ENCODE measurements at places on chromosomes 16 and 17.

- DNase-seq, result no peak
Observed at GRCh38 chr16:53159781-53160436, 105.1 kb downstream of the CHD9 start.

GRCh38 chr17:7466639-7467341 is 12.6 kb downstream of the ZBTB4 start:
- no peak for DNase-seq

DNA sequence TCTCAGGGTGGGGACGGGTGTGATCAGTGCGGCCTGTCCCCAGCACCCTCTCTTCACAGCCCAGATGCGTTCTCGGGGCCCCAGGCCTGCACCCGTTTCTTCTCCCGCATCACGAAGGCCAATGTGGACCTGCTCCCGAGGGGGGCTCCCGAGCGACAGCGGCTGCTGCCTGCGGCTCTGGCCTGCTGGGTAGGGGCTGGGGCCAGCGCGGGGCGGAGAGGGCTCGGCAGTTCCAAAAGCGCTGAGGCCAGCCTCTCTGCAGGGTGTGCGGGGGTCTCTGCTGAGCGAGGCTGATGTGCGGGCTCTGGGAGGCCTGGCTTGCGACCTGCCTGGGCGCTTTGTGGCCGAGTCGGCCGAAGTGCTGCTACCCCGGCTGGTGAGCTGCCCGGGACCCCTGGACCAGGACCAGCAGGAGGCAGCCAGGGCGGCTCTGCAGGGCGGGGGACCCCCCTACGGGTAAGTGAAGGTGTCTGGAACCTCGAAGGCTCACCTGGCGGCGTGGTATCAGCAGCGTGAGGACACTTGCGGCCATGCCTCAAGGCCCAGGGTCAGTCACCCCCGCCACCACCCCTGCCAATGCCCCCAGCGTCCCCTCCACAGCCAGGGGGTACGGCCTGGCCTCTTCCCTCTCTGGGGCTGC is 4.4 kb downstream of the MSLN start:
- no peak for DNase-seq

- DNase-seq, result no peak
Observed at GRCh38 chr16:76210157-76210556, 67.0 kb upstream of the CNTNAP4 start.

GRCh38 chr17:66347661-66348514 is 45.5 kb downstream of the PRKCA start:
- no peak for DNase-seq

- DNase-seq, result no peak
Observed at GRCh38 chr17:73203788-73204479, 11.1 kb downstream of the COG1 start.

DNA sequence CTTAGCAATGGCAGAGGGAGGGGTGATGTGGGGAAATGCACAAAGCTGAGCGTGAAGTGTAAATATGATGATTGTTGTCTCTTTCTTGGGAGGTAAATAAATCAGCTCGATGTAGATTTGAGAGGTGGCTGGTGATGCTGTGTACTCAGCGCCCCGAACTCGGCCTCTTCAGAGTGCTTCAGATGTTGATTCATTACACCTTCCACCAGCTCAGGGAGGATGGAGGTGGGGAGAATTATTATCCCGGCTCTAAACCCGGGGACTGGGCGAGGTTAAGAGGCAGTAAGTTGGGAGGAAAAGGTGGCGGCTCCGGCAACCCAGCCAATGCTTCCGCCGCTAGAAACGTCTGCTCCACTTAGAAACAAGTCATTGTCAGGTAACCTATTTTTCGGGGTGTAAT is 86.5 kb downstream of the RPA1 start:
- DNase-seq, result no peak

- DNase-seq, result no peak
Observed at GRCh38 chr17:1034652-1035210, 37.8 kb downstream of the TIMM22 start.

DNA sequence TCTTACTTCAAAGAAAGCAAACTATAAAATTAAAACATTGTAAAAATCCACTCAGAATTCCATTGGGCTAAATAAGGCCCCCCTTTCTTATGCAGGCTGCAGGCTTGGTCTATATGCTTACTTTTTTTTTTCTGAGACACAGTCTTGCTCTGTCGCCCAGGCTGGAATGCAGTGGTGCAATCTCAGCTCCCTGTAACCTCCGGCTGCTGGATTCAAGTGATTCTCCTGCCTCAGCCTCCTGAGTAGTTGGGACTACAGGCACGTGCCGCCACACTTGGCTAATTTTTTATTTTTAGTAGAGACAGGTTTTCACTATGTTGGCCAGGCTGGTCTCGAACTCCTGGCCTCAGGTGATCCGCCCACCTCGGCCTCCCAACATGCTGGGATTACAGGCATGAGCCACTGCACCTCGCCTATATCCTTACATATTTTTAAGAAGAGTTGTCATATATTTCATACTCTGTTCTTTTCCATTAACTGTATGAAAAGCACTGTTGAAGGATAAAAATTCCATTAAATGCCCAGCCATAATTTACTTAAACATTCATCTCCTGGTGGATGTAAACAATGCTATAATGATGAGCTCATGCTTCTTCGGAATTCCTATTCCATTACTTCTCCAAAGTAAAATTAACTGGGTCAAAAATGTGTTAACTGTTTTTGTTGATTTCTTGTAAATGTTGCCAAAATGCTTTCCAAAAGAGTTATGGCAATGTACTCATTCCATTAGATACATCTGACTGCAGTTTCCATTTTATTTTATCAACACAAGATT is 17.8 kb downstream of the SNN start:
- no peak for DNase-seq

DNA sequence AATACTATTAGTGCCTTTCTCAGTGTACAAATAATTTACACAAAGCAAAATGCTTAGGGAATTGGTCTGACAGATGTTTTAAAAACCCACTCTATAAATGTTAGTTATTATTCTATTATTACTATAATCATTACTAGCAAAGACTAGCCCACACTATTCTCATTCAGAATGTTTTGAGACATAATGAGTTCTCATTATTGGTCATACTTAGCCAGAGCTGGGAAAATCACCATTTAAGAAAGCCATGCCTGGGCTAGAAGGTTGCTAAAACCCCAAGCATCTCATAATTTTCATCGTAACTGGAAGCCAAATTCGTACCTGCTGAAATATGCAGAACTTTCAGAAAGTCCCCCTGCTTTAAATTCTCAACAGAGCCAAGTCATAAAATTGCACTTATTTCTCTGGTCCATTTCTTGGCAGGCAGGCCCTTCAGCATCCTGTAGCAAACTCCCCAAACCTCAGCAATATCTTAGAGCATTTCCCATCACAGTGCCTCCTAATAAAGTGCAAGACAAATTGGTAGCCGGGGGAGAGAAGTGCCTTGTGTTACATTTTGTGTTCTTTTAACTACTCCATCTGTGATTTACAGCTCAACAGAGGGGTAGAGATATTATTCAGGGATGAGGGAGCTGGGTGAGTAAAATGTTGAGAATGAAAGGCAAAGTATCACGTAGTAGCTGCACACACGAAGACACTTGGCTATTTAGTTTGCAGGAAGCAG is 79.8 kb upstream of the ADAMTS18 start:
- no peak for DNase-seq

DNA sequence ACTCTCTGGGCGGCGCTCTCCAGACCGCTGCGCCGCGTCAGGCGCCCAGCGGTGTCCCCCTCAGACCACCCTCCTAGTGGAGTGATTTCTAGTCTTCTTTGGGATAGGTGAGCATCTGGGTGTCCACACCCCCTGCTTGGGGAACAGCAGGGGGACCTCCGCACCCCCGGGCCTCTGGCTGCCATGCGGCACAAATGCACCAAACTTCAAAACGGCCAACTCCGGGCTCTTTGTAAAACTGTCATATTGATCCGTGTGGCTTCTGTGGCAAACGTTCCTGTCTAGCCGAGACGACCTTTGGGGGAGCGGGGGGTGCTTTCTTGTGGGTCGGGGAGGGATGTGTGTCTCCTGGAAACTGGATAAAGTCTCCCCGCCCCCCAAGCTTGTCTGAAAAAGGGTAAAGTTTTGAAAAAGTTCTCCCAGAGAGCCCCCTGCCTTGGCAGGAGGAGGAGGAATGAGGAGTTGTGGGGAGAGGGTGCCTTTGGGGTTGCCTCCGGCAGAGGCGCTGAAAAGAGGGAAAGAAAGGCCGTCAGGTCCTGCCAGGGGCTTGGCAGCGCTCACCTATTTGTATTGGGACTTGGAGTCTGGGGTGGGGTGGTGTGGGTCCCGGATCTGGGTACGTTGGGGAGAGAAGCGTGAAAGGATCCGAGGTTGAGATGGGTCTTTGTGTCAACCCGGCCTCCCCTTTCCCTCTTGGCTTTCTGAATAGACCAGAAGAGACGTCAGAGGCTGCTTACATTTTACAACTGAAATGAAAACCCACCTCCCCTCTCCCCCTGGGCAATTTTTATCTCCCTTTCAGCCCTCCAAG is 2.2 kb upstream of the CHD3 start:
- no peak for DNase-seq

- DNase-seq, result no peak
Observed at GRCh38 chr16:88375996-88376834, 6.5 kb upstream of the ZNF469 start.

GRCh38 chr17:69438776-69439175 is 24.3 kb downstream of the MAP2K6 start:
- DNase-seq, result no peak

GRCh38 chr17:82887255-82888164 is 47.7 kb upstream of the ZNF750 start:
- no peak for DNase-seq

GRCh38 chr16:4754865-4755264 is 12.1 kb downstream of the ZNF500 start:
- no peak for DNase-seq

- no peak for DNase-seq
Observed at GRCh38 chr16:3546986-3547682, 30.1 kb downstream of the NLRC3 start.

GRCh38 chr16:70574595-70575271 is 51.1 kb downstream of the SF3B3 start:
- DNase-seq, result no peak

DNA sequence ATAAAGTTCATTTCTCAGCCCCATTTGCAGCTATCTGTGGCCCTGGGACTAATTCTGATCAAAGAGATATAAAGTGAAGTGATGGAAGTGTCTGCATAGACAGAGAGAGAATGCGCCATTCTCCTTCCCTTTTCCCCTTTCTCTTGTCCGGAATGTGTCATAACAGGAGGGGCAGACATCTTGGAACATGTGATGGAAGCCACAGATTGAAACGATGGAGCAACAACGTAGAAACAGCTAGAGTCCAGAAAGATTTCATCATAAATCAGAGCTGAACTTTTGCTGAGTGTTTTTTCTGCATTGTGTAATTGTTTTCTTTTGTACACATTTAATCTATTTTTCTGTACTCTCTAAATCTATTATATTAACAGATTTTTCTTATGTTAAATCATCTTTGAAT is 11.3 kb downstream of the ASGR1 start:
- no peak for DNase-seq

- DNase-seq, result no peak
Observed at GRCh38 chr17:54408731-54409130, 491.9 kb upstream of the TOM1L1 start.

- DNase-seq, result no peak
Observed at GRCh38 chr17:42198897-42199296, 4.6 kb upstream of the GHDC start.

DNA sequence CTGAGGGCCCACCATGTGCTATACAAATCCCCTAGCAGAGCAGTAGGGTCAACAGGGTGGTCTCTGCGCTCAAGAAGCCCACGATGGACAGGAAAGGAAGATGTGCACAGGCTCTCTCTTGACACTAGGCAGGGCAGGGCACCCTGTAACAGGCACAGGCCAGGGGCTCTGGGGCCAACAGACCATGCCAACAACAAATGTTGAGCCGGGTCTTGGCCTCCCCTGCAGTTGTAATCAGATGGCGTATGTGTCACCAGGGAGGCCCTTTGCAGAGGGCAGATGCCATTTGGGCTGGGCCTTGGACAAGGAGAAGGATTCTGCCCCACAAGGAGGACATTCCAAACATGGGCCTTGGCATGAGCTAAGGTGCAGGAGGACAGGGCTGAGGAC is 5.3 kb downstream of the TRPV1 start:
- no peak for DNase-seq

GRCh38 chr16:84048871-84049270 is 6.3 kb upstream of the SLC38A8 start:
- no peak for DNase-seq

GRCh38 chr17:50330151-50330775 is 15.7 kb upstream of the XYLT2 start:
- DNase-seq, result no peak

DNA sequence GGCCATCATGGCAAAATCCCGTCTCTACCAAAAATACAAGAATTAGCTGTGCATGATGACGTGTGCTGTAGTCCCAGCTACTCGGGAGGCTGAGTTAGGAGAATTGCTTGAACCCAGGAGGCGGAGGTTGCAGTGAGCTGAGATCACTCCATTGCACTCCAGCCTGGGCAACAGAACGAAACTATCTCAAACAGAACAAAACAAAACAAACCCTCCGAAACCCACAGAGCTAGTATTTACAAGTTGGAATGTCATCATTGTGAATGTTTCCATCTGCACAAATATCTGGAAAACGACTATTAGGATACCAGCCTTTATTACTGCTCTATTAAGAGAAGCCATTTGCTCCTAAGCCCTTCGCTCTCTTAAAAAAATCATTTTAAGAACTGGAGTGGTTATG is 26.0 kb downstream of the SMARCE1 start:
- no peak for DNase-seq

DNA sequence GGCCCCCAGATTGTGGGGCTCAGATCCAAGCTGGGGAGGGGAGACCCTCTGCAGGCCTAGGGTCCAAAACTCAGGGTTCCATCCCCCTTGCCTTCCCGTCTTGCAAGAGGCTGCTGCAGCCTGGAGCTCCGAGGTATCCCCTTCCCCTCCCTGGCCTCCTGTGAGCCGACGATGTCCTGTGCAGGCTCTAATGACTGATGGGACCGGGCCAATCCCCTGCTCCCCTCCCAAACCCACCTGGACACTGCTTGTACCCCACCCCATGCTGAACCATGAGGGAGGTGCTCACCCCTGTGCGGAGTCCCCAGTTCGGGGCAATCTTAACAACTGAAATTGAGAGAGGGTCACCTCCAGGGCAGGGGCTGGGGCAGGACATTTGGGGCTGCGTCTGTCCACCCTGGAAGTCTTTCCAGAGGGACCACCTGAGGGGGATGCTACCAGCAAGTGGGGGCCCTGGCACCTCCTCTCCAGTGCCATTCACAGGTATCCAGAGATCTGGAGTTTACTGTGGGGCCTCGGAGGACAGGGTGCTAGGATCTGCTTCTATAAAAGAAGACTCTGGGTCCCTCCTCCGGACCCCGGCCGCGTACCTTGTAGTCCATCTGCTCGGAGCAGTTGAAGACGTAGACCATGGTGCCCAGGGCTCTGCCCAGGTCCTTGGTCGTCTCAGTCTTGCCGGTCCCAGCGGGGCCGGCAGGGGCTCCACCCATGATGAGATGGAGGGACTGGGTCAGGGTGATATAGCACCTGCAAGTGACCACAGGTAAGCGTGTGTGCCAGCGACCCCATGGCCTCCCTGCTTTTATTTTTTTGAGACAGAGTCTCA is 77.3 kb downstream of the DNAH17 start:
- no peak for DNase-seq

- DNase-seq, result no peak
Observed at GRCh38 chr17:36668824-36669223, 67.4 kb downstream of the MRM1 start.

- no peak for DNase-seq
Observed at GRCh38 chr16:49806446-49806845, 49.5 kb downstream of the ZNF423 start.

Measured in stimulated activated CD4-positive, alpha-beta T cell treated with anti-CD3 and anti-CD28 coated beads, Interleukin-12 subunit alpha, Interleukin-12 subunit beta, amount 100 ng/mL, for 24 hours (primary cell).